ENCODE measurements at places on chromosomes 12 and 14.

GRCh38 chr14:103597623-103598377 is 31.2 kb upstream of the KLC1 start:
- no peak for DNase-seq

DNA sequence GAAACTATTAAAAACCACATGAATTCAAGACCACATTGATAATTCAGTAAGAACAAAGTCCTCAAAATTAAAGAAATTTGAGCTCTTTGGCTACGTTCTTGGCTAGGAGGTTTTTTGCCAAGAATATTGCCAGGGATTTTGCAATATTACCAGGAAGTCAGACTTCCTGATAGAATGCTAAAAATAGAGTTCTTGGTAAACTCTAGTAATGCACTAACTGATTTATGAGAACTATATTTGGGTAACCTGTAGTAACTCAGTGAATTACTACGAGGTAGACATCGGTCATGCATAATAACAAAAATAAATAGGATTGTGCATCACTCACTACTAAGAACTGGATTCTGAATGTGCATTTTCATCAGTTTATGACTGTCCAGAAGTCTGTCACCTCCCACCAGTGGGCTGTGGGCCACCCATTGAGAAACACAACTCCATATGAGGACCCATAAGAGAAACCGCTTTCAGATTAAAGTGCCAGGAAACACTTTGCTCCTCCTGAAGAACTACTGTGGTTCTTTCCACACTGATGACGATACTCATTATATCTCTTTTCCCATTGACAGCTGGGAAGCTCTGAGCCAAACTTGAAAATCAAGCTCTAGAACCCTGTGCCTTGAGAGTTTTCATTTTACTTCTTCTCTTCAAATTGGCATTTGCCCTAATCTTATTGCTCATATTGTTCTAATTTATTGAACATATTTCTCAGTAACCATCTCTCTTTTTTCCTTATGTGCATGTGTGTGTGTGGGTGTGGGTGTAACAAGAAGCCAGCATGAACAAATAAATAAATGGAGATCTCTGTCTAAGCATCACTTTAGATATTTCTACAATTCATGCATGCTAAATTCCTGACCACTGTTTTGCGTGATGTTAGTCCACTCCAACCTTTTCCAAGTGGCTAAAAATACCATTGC is 116.6 kb downstream of the BCL11B start:
- no peak for DNase-seq

DNA sequence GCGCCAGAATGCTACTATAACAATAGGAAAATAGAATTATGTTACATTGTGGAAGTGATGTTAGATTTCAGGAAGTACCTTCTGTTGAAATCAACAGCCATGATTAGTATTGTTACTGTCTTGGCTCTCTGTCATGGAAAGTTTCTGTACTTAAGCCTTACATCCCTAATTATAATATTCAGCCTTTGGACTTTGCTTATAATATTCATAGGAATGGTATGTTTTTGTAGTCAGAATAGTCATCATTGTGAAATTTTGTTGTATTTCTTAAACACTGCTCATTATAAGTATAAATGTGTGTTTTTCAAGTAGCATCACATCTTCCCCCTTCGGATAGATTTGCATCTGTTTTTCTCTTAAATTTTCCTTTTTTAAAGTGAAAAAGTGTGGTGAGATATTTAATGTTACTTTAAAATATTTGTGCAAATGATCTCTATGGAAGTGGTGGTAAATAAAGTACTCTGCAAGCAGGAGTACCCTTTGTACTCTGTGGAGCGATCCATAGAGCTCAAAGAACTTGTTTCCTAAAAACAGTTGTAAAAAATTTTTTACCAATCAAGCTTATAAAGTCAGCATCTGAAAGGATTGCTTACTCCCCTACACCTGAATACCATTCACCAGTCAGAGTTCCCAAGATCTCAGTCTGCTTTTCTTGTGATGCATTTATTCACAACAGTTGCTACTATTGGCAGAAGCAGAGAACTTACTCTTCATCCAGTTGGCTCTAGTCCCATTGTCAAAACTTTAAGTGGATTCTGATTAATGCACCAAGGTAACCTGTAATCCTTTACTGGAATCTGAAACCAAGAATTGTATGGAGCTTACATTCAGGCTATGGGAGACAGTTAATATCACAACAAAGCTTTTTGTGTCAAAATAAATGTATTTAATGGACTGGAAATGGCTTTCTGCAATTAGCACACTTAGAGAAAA is 87.8 kb downstream of the RIC8B start:
- no peak for DNase-seq

- DNase-seq = no peak
These were observed 59.9 kb downstream of the TRAFD1 start for GRCh38 chr12:112185093-112185923.

DNA sequence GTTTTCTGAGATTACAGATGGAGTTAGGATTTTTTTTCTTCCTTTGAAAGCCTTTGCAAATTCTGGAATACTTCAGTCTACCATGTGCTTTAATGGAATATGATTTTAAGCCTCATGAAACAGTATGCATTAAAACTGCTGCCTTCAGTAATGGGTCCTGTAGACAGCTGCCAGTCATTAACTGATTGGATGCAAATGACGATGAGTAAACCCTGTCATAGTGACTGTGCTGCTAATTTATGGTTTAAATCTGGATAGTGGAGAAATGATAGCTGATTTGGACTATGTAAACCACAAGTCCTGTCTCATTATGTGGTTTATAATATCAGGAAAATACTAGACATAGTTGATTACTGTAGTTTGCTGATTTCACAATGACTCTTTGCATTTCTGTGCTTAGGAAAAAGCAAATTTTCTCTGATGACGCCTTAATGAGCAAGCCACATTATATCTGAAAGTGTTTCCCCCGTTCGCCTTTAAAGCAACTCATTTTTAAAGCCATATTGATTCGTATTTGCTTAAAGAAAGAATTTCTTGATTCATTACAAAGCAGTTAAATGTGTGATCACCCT is 217.6 kb downstream of the TMTC2 start:
- no peak for DNase-seq

- no peak for DNase-seq
These were observed 64.8 kb upstream of the RIN3 start for GRCh38 chr14:92448786-92449185.

DNA sequence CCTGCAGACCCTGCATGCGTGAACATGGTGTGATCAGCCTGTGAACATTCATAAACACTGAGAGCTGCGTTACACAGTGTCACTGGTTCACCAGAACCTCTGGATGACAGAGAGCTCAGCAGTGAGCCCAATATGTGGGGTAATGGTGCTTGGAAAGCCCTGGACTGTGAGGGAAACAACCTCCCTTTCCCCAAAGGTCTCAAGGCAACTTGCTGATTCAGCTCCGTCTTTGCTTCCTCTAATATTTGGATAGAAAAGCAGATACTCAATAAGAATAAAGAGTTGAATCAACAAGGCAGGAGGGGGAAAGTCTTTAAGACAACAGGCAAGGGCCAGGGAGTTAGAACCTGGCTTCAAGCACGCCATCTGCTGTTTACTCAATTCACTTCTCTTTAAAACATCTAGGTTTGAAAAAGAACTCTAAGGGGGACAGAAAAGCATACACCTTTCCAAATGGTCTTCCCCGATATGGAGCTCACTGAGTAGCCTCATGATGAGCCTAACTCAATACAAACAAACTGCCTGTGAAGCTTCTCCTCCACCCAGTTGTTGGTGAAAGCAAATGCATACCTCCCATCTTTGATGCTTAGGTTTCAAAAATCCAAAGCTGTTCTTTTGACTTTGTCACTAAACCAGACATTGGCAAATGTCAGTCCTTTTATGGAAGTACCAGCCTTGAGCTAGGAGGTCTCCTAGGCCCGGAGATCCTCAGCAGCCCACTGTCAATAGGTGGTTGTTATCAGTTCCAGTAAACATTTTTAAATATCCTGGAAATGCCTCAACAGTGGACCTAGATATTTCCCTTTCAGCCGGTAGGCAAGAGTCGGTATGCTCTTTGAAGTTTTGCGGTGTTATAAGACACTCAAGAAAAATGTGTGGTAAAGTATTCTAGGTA is 76.1 kb downstream of the SAMD4A start:
- DNase-seq = no peak
